Activated naive CD8-positive, alpha-beta T cell treated with anti-CD3 and anti-CD28 coated beads for 36 hours (primary cell): ENCODE measurements at places on chromosomes 11 and 22.

GRCh38 chr11:134905517-134905916 lies 493.5 kb upstream of the B3GAT1 start:
- DNase-seq = no peak

- DNase-seq = no peak
Observed at GRCh38 chr11:46075168-46075567, 46.1 kb downstream of the PHF21A start.

- DNase-seq = no peak
Observed at GRCh38 chr11:106840146-106840545, 178.1 kb downstream of the GUCY1A2 start.

- DNase-seq = no peak
Observed at GRCh38 chr11:31788085-31788484, 23.0 kb downstream of the PAX6 start.

- peak; percentile 8 for DNase-seq
Observed at GRCh38 chr22:47043835-47044721, 281.6 kb downstream of the TBC1D22A start.
